Stimulated activated CD4-positive, alpha-beta T cell treated with anti-CD3 and anti-CD28 coated beads, Interleukin-1b, Interleukin-23, amount 100 ng/mL, for 4 hours (primary cell): ENCODE measurements at places on chromosomes 13 and 19.

- no peak for DNase-seq
Measured at GRCh38 chr13:113550453-113550852, 34.1 kb upstream of the TFDP1 start.

- DNase-seq: no peak
Measured at GRCh38 chr19:24052811-24053210, 34.2 kb upstream of the ZNF254 start.

- no peak for DNase-seq
Measured at GRCh38 chr13:103884101-103884723, 818.0 kb upstream of the SLC10A2 start.

DNA sequence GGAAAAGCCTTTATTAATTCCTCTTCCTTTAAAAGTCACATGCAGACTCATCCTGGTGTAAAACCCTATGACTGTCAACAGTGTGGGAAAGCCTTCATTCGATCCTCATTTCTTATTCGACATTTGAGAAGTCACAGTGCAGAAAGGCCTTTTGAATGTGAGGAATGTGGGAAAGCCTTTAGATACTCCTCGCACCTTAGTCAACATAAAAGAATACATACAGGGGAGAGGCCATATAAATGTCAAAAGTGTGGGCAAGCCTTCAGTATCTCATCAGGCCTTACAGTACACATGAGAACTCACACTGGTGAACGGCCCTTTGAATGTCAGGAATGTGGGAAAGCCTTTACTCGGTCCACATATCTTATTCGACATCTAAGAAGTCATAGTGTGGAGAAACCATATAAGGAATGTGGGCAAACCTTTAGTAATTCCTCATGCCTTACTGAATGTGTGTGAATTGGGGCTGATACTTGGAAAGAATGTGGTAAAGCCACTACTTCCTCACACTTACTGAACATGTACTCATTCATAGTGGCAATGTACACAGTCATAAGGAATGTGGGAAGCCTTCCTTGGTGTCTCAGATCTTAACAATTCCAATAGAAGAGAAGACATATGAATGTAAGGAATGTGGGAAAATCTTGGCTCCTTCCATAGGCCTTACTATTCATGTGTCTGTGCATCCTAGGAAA is 18.8 kb downstream of the ZNF559 start:
- no peak for DNase-seq

GRCh38 chr13:51153527-51153926 is 42.5 kb upstream of the C13orf42 start:
- no peak for DNase-seq

- no peak for DNase-seq
Measured at GRCh38 chr13:22118158-22118557, 447.3 kb downstream of the FGF9 start.

- no peak for DNase-seq
Measured at GRCh38 chr13:98749501-98749900, 3.0 kb downstream of the SLC15A1 start.
